Activated T-cell treated with anti-CD3 and anti-CD28 coated beads, Interleukin-2, amount 50 U/mL, for 48 hours (primary cell): ENCODE measurements at places on chromosomes 11 and 22.

- no peak for DNase-seq
Measured at GRCh38 chr11:75308116-75308515, 43.3 kb downstream of the ARRB1 start.

DNA sequence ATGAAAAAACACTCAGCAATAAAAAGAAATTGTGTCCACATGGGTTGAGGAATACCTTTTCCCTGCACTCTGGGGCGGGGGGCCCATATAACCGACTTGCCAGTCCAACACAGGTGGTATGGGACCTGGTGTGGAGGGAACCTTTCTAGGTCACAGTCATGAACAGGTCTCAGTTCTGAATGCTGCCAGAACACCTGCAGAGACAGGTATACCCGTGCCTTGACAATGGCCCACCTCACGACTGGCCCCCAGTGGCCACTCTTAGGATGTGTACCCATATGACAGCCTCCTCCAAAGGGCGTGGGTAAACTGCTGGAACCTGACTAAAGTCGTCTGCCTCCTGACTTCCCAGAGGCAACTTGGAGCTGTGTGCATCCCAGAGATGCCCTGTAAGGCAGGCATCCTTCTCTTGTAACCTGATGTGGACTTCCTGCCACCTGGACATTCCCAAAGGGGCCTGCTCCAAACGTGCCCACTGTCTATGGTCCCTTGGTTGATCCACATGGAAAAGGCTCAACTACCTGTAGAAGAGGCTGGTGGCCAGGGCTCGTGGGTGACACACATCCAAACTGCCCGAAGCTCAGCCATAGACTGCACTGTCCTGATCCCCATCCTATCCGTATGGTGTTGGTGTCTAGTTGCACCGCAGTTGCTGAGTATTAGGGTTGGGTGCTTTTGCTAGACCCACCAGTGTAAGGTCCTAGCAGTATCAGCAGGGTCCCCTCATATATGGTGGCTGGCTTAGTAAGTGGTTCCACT is 859.3 kb downstream of the BRD1 start:
- DNase-seq: no peak

DNA sequence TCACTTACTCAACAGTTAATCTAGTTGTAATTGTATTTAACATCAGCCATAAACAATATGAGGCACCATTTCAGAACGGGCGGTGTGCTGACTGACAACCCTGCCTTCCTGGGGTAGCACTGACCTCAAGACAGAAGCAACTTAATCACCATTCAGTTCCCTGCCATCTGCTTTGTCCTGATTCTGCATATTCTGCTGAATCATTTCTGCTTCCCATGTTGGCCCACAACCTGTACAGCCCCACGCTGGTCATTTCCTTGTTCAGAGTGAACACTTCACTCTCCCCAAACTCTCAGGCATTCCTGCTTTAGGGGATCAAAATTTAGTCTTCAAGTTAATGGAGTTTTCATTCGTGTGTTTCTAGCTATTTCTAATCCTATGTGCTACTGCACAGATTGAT is 132.3 kb upstream of the ZBED5 start:
- no peak for DNase-seq

DNA sequence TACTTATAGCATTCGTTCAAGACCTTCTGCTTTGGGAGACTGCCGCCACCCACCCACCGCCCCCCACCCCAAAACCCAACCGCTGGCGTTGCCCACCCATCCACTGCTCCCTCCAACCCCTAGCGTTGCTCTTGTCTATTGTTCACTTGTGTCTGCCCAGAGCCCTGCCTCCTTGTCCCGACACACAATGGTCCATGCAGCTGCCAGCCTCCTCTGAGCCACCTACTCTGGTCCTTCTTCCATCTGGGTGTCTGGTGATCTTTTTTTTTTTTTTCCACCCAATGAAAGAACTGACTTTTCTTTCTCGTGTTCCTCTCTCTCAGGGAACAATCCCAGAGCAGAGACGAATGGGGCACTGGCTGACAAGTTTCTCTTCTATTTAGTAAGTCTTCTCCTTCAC is 256.0 kb upstream of the SESN3 start:
- DNase-seq: no peak

DNA sequence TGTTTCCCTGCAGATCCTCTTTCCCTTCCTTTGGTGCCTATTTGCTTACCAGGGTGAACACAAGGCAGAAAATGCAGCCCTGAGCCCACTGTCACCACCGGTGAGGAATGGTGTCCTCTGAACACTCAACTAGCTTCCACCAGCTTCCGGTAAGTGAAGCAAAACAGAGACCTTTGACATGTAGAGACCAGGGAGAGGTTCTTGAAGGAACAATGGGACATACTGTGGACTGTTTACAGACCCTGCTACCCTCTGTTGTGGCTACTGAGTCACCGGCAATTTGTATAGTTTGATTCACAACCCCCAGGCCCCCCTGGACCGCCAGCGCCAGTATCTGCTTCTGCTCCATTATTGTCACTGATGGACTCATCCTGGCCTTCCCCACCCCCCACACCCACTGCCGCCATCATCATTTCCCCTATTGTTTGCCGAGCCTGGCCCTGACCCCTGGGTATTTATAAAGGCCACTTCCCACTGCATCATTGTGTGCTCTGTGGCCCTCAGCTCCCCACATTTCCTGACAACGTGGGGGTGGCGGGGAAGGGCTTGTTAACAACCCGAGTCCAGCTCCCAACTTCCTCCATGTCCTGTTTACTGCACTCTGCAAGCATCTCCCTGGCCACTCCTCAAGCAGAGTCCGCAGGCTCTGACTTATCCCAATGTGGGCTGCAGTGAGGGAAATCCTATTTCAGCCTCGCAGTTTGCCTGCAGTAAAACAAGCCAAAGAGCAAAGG is 252.9 kb downstream of the ETS1 start:
- DNase-seq: no peak

DNA sequence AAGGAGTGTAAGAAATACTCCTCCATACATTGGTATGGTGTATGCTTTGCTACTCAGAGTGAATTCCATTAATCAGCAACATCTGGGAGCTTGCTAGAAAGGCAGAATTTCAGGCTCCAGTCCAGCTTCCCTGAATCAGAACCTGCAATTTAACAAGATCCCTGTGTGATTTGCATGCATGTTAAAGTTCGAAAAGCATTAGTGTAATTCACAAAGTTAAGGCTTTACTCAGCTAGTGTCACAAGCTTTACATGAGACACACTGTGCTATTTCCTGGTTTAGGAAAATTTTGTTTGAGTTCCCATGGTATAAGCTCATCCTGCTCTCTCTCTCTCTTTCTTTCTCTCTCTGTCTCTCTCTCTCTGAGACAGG is 37.0 kb upstream of the HEPHL1 start:
- DNase-seq: no peak
